Upper lobe of left lung (tissue), 6 donors: ENCODE measurements at places on chromosomes 3 and 15.

DNA sequence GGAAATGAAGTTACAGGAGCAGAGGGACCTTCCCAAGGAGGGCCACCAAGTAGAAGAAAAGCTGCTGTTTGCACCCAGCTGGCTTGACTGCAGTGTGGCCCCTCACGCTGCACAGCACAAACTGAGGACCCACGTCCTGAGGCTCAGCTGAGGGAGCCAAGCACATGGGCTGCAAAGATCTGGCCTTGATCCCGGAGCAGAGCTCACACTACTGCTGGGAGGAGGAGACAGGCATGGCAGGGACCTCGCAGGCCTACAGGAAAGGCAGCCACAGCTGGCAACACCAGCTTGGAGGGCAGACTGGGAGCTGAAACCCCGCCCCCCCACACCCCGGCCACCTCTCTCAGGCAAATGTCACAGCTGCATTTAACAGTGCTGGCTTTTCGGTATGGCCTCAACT is 39.7 kb downstream of the KLHL25 start:
- H3K4me3 ChIP-seq: no peak overlapping the region
- H3K27me3 ChIP-seq: no peaks in the 10 kb centered on the region
- H3K4me1 ChIP-seq: peaks cover 5% of the 10 kb centered on the region
- no peaks in the 10 kb centered on the region for H3K36me3 ChIP-seq

- H3K4me3 ChIP-seq: no peak overlapping the region
- no peak for DNase-seq
- no peaks in the 10 kb centered on the region for H3K36me3 ChIP-seq
- no peaks in the 10 kb centered on the region for H3K27me3 ChIP-seq
Observed at GRCh38 chr3:100836661-100837060, 127.4 kb downstream of the TFG start.

DNA sequence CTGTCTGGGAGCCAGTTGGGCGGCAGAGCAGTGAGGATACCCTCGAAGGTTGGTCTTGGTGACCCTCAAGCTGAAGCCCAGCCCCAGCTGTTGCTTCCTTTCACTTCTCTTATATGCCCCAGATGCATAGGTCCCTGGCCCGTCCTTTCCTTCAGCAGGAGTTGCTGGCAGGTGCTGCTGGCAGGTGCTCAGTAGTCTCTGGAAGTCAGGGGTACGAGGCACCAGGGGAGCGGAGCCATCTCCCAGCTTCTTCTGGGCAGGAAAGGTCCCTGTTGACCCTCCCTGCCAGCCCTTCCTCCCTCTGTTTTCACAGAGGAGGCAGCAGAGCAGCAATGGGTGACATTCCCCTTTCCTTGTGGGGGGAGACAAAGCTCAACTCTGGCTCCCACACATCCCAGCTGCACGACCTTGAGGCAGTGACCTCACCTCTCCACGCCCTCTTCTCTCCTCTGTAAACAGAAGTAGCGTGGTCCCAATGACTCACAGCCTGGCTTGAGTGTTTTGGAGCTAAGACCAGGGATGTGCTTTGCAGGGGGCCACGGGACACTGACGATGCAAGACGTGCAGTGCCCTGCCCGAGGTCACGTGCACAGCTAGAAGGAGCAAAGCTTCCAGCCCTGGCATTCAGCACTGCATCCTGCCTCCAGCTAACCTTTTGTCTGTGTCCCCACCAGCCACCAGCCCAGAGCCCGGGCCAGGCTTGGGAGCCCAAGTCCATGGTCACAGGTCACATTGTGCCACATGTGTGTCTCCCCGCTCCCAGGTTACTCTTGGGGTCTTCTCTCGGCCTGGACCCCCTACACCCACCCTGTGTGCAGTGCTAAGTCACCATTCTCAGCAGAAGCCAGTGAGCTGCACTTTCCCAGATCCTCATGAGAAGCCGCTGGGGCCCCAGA is 49.7 kb downstream of the SLC6A6 start:
- H3K27me3 ChIP-seq: no peaks in the 10 kb centered on the region
- peaks cover 67% of the 10 kb centered on the region for H3K36me3 ChIP-seq
- no peak overlapping the region for H3K4me3 ChIP-seq
- H3K4me1 ChIP-seq: peaks cover 25% of the 10 kb centered on the region
- peak; percentile 37 for DNase-seq
- peak overlapping the region; percentile 74 for H3K27ac ChIP-seq

GRCh38 chr3:104154896-104155295 is 1211.8 kb upstream of the ALCAM start:
- no peaks in the 10 kb centered on the region for H3K36me3 ChIP-seq
- no peak for DNase-seq
- no peak overlapping the region for H3K4me3 ChIP-seq
- no peaks in the 10 kb centered on the region for H3K4me1 ChIP-seq
- no peaks in the 10 kb centered on the region for H3K27me3 ChIP-seq

- no peaks in the 10 kb centered on the region for H3K27me3 ChIP-seq
- no peak for DNase-seq
- H3K4me3 ChIP-seq: no peak overlapping the region
Observed at GRCh38 chr3:136949708-136950107, 8.1 kb upstream of the IL20RB start.

DNA sequence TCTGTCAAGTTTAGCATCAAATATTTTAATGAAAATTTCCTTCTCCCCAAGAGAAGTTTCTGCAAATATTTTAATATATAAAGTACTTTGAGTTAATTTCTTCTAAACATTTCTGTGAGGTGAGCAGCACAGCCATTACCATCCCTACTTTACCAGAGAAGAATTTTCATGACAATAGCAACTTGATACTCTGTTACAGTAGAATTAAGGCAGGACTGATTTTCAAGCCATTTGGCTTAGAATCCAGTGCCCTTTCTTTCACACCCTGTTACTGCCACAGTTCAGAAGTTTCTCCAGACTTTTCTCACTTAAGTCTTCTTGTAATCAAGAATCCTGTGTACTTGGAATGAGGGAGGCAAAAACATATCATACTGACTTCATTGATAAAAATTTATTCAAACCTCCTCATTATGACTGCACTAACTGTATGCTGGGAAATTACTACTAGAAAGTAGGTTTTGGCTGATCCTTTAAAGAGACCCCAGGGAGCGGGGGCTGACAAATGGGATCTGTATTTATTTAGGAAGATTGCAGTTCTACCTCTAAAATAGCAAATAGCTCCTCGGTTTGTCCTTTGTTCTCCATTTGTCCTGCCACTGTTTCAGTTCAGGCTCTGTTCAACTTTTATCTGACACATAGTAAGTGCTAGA is 557.0 kb upstream of the SGO1 start:
- no peak overlapping the region for H3K27ac ChIP-seq
- H3K36me3 ChIP-seq: no peaks in the 10 kb centered on the region
- no peak for DNase-seq

DNA sequence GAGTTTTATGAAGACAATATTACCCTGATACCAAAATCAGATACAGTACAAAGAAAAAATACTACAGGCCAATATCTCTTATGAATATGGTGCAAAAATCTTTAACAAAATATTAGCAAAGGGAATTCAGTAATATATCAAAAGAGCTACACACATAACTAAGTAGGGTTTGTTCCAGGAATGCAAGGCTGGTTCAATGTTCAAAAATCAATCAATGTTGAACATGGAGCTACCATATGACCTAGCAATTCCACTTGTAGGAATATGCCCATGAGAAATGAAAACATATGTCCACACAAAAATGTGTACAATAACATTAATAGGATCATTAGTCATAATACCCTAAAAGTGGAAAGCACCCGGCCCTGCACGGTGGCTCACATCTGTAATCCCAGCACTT is 7.8 kb downstream of the OCA2 start:
- H3K27ac ChIP-seq: no peak overlapping the region
- H3K4me1 ChIP-seq: peaks cover 23% of the 10 kb centered on the region
- no peak for DNase-seq
- H3K36me3 ChIP-seq: no peaks in the 10 kb centered on the region
- H3K4me3 ChIP-seq: no peak overlapping the region

GRCh38 chr3:112651516-112651915 is 10.6 kb upstream of the CCDC80 start:
- no peaks in the 10 kb centered on the region for H3K36me3 ChIP-seq
- H3K27ac ChIP-seq: no peak overlapping the region
- no peaks in the 10 kb centered on the region for H3K27me3 ChIP-seq
- no peak for DNase-seq
- H3K4me3 ChIP-seq: no peak overlapping the region

DNA sequence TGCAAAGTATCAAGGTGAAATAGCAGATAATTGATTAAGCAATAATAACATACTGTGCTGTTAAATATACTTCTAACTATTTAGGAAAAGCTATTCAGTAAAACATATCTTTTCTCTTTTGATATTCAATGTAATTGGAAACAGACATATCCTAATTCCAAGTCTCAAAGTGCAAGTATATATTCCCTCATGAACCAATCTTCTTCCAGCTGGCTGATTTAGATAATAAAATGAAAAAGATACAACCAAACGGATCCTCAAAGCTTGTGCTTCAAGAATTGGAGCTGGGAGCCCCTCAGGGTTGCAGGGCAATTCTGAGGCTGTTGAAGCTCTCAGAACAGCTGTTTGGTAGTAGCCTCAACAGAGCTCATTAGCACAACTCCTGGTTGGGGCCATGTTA is 236.6 kb downstream of the ZIC1 start:
- H3K27ac ChIP-seq: no peak overlapping the region
- no peaks in the 10 kb centered on the region for H3K27me3 ChIP-seq
- H3K4me3 ChIP-seq: no peak overlapping the region
- no peaks in the 10 kb centered on the region for H3K36me3 ChIP-seq

- no peak overlapping the region for H3K27ac ChIP-seq
- no peak overlapping the region for H3K4me3 ChIP-seq
- H3K27me3 ChIP-seq: no peaks in the 10 kb centered on the region
- H3K4me1 ChIP-seq: no peaks in the 10 kb centered on the region
- DNase-seq: no peak
- peaks cover 11% of the 10 kb centered on the region for H3K36me3 ChIP-seq
Observed at GRCh38 chr3:149958171-149958796, 12.4 kb downstream of the PFN2 start.

GRCh38 chr15:101646672-101647071 is 5.5 kb downstream of the TM2D3 start:
- H3K27ac ChIP-seq: no peak overlapping the region
- peak; percentile 22 for DNase-seq
- peaks cover 30% of the 10 kb centered on the region for H3K4me1 ChIP-seq
- H3K27me3 ChIP-seq: no peaks in the 10 kb centered on the region

- DNase-seq: no peak
- H3K27ac ChIP-seq: no peak overlapping the region
- no peaks in the 10 kb centered on the region for H3K27me3 ChIP-seq
- no peaks in the 10 kb centered on the region for H3K4me1 ChIP-seq
- H3K36me3 ChIP-seq: no peaks in the 10 kb centered on the region
Observed at GRCh38 chr3:43854916-43855315, 164.2 kb downstream of the ABHD5 start.

DNA sequence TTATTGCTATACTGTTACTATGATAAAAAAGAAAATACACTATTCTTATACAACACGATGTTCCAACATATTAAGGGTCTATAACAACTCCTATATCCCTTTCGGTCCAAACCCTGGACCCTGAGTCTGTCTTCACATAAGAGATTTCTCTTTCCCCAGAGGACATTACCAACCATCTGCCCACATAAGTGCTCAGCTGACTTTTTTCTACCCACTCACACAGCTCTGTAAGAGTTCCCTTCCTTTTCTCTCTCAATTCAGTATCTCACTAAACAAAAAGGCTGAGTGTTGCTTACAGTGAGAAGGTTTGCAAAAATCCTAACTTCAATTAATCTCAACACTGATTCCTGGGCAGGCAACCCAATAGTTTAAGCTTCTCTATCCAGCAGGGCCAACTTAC is 30.5 kb downstream of the ITGB5 start:
- DNase-seq: no peak
- no peak overlapping the region for H3K27ac ChIP-seq
- H3K27me3 ChIP-seq: no peaks in the 10 kb centered on the region
- H3K36me3 ChIP-seq: no peaks in the 10 kb centered on the region

DNA sequence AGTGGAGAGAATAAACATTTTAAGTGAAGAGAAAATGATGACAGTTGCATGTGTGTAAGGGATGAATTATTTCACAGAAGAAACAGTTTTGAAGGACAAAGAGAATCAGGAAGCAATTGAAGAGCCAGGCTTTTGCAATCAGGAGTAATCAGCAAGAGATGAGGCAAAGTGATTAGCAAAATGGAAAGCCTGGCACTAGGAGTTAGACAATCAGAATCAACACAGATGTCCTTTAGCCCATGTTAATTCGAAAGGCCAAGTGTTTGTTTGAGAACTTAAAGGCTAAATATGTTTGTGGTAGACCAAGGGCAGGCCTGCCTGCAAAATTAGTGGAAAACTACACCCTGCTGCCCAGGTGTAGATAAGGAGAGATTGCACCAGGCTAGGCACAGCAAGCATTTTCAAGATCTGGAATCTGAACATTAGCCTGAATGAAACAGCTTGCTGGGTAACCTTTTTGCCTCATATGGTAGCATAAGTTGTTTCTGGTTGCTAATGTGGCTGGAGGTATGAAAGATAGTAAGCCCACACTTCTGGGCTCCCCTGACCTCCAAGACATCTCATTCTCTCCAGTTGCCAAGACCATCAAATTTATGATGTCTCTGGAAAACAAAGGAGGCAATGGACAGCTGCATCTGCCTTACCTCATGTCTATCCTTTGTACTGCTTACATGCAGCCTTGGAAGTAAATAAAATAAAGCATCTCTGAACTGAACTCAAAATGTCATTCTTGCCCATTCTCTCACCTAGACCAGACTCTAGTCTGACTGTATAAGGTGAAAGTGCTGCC is 22.0 kb upstream of the LEKR1 start:
- no peaks in the 10 kb centered on the region for H3K27me3 ChIP-seq
- H3K4me3 ChIP-seq: no peak overlapping the region
- DNase-seq: no peak
- H3K27ac ChIP-seq: no peak overlapping the region
- H3K4me1 ChIP-seq: no peaks in the 10 kb centered on the region

DNA sequence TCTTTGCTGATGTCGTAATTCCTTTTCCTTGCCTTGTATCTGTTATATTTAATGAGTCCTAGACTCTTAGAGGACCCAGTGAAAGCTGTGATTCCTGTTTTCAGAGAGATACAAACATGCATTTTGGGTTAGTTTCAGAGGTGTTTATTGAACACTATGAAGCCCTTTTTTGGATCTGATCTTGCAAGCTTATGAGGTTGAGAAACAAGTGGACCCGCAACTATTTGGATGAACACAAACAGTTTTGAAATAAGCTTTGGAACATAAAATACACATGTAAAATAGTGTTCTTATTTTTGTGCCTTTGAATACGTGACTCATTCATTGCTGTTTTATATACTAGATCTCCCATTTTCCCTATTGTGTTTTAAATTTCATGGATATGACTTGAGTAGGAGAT is 33.5 kb downstream of the SNRK start:
- H3K36me3 ChIP-seq: no peaks in the 10 kb centered on the region
- no peak for DNase-seq
- H3K4me3 ChIP-seq: no peak overlapping the region
- H3K27ac ChIP-seq: no peak overlapping the region
